ENCODE measurements at places on chromosomes 6 and 20. TPM values are rescaled to one million over a fixed set of nuclear protein-coding genes. Genes with fewer than 3 reads are reported as not detected.
A peak's percentile ranks its signal among the peaks of the same experiment; 100 is the strongest.

DNA sequence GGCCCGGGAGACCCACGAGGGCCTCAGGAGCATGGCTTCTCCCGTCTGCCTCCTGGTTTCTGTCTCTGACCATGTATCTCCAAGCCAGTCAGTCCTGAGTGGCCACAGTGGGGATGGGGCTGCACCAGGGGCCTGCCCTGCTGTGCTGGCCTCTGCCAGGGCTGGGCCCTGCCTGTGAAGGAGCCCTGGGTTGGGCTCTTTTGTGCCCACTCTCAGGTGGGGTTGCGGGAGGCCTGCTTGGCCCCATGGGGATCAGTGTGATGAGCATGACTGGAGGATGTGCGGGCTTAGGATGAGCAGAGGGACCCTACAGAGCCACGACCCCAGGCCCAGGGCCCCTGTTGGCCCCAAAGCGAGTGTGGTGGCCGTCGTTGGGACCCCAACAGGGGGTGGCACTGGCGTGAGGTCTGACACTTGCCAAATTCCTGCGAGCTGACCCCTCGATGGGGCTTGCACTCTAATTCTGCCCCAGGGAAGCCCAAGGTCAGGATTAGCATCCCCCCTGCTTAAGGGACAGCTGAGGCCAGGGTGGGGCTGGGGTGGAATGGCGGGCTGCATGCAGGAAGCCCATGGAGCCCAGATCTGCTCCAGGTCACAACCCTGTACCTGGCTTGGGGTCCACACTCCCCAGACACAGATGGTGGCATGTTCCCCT lies 90.0 kb upstream of the BHLHE23 start:
- DNase-seq = no peak

The ZNF391 gene
- 0.13 TPM for polyA plus RNA-seq

The CCN6 gene
- polyA plus RNA-seq = not detected

The LTV1 gene
- 3.0 TPM for polyA plus RNA-seq

DNA sequence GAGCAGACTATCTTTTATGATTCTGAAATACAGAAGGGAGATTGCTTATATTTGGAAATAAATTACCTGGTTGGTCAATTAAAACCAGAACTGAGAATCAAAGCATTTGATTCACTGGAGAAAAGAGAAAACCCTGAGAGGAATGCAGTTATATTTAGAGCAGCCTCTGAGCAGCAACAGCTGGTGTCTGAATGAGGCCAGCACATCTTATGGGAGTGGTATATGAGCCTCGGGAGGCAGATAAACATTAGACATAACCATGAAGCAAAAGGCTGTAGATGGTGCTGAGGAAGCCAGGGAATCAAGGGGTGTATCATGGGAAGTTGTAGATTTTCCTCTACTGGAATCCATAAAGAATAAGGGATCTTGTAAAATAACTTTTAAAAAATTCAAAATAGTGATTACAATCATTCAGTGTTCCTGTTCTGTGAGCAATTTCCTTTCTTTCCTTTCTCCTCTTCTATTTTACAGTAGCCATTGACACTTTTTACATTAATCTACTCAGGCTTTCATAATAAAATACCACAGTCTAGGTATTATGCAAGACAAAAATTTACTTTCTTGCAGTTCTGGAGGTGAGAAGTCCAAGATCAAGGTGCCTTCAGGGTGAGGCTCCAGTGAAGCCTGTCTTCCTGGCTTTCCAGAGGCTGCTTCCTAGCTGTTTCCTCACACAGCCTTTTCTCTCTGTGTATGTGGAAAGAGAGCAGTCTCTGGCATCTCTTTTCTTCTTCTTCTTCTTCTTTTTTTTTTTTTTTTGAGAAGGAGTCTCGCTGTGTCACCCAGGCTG lies 32.8 kb upstream of the ENPP5 start:
- DNase-seq = no peak

GRCh38 chr20:10609770-10610169 lies 64.0 kb downstream of the JAG1 start:
- peak; percentile 39 for DNase-seq

The PRL gene
- polyA plus RNA-seq = not detected

GRCh38 chr6:30834646-30835045 lies 49.7 kb upstream of the DDR1 start:
- no peak for DNase-seq

The ESR1 gene
- 0.01 TPM for polyA plus RNA-seq

The GGTLC1 gene
- polyA plus RNA-seq = not detected

The ANKRD66 gene
- not detected for polyA plus RNA-seq

The ADGRG6 gene
- polyA plus RNA-seq = 166 TPM

DNA sequence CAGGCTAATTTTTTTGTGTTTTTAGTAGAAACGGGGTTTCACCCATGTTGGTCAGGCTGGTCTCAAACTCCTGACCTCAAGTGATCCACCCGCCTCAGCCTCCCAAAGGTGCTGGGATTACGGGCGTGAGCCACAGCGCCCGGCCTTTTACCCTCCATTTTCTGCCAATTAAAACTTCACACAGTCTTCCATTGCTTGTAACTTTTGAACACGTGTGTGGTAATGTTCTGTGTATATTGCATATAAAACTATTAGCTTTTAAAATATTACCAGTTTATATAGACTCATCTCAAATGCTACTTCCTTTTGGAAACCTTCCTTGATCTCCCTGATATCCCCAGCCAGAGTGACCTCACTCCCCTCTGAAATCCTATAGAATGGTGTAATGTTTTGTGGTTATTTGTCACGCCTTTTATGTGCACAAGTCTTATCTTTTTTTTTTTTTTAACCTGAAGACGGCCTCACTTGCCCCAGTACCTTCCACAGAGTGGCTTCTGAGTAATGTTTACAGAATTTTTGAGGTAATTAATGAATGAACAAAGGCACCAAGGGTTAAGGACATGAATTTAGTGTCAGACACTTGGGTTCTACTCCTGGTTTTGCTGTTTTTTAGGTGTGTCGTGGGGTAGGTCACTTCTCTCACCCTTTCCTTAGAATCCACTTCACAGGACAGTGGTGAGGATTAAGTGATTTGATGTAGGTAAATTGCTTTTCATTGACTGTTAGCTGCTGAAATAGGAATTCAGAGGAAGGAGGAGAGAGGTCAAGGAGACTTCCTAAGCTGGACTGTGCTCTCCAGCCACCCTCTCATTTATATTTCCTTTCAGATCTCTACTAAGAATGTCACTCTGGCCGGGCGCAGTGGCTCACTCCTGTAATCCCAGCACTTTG lies 11.2 kb upstream of the MMP24 start:
- no peak for DNase-seq

The SLC12A5 gene
- 2.3 TPM for polyA plus RNA-seq

GRCh38 chr6:18276610-18277236 lies 12.4 kb upstream of the DEK start:
- DNase-seq = no peak

GRCh38 chr6:157486572-157486971 lies 105.6 kb downstream of the ZDHHC14 start:
- DNase-seq = no peak

DNA sequence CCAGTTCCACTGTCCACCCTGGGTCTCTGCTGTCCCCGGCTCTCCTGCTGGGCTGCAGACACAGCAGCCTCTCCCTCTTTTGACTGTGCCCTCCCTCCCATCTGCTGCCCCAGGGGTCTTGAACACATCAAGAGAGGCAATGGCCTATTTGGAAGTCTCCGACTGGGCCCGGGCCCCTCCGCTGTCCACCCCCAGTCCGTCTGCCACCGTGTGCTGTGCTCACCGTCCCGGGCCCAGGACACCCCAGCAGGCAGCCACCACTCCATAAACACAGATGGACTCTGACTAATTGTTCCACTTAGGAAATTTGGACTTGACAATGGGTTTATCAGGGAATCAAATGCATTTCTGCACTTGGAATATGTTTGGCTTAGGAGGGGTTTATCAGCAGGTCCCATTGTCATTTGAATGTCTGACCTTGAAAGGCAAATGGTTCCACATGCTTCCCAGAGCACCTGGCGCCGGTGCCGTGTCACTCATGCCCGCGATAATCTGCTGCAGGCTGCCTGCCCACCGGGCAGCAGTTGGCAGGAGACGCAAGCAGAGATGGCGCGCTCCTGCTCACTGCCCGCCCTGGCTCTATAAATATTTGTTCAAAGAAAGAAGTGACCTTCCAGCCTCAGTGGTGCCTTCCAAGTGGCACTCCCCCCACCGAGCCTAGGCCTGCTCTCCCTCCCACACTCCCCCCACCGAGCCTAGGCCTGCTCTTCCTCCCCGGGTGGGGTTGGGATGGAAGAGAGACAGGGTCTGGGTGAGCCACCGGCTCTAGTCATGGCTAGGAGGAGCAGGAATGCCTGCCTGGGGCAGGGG lies 18.8 kb upstream of the FRMD1 start:
- DNase-seq = no peak

The FAM217A gene
- not detected for polyA plus RNA-seq

DNA sequence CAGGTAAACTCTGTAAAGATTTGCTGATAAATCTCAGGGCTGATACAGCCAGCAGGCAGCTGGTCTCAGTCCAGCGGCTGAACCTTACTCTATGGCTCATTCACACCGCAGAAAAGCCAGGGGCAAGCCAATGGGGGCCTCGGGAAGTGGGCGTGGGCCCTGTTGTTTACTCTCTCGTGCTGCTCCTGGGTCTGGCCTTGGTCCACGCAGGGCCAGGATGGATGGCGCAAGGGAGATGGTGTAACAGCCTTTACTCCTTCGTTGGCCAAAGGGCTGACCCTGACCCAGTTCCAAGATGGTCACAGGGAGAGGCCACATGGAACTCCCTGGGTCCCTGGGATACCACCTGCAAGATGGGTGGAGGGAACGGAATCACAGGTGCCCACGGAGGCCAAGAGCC lies 16.2 kb downstream of the KCNK17 start:
- DNase-seq = no peak

- no peak for DNase-seq
These were observed 73.4 kb downstream of the ZBTB2 start for GRCh38 chr6:151317995-151318365.

The GTF2H4 gene
- 40.5 TPM for polyA plus RNA-seq

GRCh38 chr20:49292010-49292409 lies 14.2 kb upstream of the ZNFX1 start:
- no peak for DNase-seq

- no peak for DNase-seq
These were observed 30.9 kb downstream of the LBP start for GRCh38 chr20:38377039-38377685.

DNA sequence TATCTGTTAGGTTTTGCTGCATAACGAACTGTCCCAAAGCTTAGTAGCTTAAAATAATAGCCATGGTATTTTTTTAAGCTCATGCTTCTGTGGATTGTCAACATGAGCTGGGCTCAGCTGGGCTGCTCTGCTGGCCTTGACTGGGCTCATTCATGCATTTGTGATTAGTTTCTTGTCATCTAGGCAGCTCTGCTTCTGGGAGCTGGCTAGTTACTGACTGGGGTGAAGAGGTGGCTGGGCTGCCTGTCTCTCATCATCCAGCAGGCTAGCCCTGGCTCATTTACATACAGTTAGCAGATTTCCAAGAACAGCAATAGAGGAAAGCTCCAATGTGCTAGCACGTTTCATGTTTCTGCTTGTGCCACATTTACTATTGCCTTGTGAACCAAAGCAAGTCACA lies 165.1 kb upstream of the PCSK2 start:
- no peak for DNase-seq

The METTL24 gene
- not detected for polyA plus RNA-seq

The TSBP1 gene
- not detected for polyA plus RNA-seq

The MED20 gene
- polyA plus RNA-seq = 37.8 TPM

DNA sequence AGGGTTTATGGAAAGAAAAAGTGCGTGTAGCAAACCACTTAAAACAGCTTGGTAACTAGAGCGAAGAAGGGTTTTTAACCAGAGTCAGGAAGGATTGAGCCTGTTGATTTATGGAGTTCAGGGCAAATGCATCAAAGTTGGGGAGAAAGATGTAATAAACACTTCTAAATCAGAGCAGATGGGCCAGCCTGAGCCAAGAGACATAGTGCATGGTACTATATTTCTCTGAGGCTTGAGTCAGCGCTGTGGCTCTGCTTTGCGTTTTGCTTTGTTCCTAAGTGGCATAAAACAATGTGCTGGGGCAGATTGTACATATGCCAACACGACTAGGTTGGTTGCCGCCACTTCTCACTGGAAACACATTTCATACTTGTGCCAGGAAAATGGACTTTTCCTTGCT lies 111.3 kb downstream of the BCKDHB start:
- no peak for DNase-seq

The GABRR2 gene
- 1.4 TPM for polyA plus RNA-seq

- DNase-seq = no peak
These were observed 2.1 kb downstream of the CDS2 start for GRCh38 chr20:5128886-5129285.

DNA sequence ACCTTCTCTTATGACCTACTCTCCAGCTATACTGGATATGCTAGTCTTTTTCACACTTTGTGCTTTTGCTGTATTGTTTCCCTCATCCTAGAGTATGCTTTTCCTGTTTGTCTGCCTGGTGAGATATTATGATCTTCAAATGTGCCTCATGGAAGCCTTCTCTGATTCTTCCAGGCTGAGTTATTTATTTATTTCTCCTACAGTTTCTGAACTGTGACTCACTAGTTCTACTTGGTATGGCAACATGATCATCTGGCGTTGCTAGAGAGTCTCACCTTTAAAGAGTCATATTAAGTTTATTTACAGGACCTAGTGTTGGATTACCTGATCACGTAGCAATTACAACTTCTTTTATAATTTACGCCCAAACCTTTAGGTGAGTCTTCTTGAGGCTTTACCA lies 81.2 kb upstream of the HDAC2 start:
- no peak for DNase-seq

The MRAP2 gene
- polyA plus RNA-seq = 8.6 TPM

The CEP85L gene
- polyA plus RNA-seq = 1.8 TPM

The CAP2 gene
- polyA plus RNA-seq = 12.2 TPM

GRCh38 chr6:9131616-9132015 lies 696.3 kb upstream of the SLC35B3 start:
- no peak for DNase-seq

DNA sequence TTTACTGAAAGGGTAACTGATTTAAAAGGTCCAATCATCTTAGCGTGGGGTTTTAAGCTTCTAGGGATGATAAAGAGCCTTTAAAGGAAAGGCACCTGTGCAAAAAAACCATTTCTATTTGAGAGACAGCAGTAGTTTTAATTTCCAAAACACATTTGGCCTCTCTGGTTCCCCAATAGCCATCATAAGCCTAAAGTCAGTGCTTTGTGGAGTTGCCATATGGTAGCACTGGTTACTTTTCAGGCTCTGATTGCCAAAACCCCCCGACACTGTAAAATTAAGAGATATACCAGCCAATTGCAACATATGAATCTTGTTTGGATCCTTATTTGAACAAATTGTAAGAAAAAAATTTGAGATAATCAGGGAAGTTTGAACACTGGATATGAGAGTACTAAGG lies 44.6 kb downstream of the TP53INP2 start:
- no peak for DNase-seq

- DNase-seq = no peak
These were observed 12.9 kb downstream of the TBPL1 start for GRCh38 chr6:133965817-133966360.

DNA sequence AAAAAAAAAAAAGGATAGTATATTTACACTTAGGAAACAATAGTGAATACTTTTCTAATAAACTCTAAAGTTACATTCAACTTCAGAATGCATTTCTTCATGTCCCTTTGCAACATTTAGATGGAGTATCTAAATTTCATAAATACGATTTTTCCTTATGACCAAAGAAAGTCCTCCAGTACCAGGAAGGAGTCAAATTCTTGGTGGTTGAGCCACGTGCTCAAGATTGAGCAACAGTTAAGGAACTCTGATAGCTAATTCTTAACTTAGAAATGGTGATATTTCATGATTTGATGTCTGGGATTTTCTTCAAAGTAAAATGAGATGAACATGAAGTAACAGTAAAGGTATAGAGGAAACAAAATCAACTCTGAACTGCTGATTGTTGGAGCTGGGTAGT lies 92.7 kb downstream of the SASH1 start:
- DNase-seq = no peak

- DNase-seq = no peak
These were observed 86.8 kb downstream of the MOXD1 start for GRCh38 chr6:132314432-132314831.

Measured in endothelial cell of umbilical vein (primary cell).